ENCODE measurements at places on chromosomes 13 and 19.

GRCh38 chr13:21710163-21710562 is 39.3 kb downstream of the FGF9 start:
- no peak for DNase-seq

GRCh38 chr13:30502237-30502636 is 36.5 kb upstream of the HMGB1 start:
- no peak for DNase-seq

DNA sequence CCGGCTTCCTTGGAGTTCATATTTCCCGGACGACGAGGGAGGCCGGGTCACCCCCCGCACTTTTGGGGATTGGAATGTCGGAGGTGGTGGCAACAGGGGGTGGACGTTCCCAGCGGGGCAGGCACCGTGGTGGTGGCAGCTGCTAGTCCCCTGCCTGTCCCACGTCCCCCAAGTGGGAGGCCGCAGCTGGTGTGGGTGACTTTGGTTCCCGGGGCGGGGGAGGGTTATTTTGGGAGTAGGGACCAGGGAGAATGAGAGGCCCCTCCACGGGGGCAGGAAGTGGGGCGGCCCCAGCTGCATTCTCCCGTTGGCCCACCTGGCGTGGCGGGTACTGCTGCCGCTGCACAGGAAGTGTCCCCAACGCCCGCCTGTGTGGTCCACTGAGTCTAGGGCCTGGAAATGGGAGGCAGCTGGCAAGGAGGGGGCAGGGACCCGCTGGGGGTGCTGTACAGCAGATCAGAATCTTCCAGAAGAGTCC is 11.1 kb upstream of the PLIN3 start:
- no peak for DNase-seq

GRCh38 chr13:32669030-32669646 is 82.9 kb downstream of the PDS5B start:
- DNase-seq: no peak

DNA sequence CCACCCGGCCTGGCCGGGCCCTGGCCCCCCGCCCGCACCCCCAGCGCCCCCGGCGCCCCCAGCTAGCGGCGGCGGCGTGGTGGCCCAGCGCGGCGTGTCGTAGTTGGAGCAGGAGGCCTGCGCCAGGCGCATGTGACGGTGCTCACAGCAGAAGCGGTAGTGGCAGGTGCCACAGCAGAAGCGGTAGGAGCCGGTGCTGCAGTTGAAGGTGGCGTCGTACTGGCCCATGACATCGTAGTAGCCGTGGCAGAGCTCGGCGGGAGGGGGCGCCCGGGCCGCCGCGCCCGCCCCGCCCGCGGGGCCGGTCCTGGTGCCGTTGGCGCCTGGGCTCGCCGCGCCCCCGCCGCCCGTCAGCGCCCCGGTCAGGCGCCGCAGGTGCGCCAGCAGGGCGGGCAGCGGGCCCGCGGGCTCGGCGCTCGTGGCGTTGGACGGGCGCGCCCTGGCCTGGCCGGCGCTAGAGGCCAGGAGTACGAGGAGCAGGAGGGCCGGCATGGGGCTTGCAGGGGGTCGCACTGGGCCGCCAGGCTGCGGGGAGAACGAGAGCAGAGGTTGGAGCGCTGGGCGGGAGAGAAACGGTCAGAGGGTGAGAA is 633 bp downstream of the SHISA7 start:
- no peak for DNase-seq

DNA sequence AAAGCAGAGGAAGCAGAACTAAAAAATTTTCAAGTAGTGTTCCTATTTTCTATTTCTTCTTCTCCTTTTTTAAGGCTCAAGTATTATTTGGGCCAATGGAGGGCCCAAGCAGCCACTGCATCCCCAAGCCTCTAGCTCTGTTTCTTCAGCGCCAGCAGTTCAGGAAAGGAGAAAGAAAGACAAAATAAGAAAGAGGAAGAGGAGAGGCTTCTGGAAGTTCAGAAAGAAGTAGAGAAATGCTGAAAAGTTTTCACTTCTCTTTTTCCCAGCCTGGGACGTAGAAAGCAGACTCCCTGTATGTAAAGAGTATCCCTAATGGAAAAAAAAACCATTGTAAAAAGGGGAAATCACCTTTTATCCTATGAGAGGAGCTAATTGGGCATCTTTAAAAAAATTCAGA is 165.5 kb upstream of the KLF12 start:
- DNase-seq: no peak

DNA sequence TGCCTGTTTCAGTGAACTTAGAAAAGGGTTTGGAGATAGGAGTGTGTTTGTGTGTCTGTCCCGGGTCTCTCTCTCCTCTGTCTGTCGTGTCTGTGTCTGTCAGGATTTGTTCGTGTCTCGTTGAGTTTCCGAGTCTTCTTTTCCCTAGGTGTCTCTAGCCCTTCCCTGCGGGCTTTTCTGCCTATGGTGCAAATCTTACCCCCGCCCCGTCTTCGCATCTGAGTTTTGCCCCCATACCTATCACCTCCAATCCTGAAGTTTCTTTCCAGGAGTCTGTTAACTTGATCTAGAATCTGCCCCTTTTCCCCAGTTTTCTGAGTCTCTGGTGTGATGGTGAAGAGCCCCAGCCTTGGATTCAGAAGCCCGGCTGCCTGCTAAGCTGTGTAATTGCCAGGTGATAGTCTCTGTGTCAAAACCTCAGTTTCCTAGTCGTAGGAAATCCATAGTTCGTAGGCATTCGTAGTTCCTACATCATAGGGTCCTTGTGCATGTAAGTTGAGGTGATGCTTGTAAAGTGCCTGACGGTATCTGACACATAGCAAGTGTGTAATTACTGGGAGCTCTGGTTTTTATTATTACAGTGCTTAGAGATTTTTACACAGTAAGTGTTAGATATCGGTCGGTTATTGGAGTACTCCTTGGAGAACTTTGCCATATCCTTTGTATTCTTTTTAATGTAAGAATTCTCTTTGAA is 782 bp downstream of the EPN1 start:
- DNase-seq: no peak

DNA sequence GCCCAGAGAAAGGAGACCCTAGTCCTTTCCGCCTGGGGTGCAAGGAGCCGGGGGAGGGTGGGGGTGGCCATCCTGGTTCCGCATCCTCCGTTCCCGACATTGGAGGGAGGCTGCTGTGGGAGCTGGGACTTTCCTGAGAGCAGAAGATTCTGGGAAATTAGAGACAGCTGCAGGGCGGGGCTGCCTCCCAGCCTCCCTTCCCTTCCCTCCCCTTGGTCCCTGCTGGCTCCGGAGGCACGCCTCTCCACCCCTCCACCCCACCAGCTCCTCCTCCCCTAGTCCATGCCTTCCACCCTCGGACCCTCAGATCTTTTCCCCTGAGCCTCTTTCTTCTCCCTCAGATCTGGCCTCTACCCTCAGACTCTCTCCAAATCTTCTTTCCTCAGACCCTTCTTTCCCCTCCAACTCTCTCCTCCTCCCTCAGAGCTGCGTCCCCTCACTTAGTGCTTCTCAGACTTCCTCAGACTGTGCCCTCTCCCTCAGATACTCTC is 3.1 kb upstream of the BCL3 start:
- no peak for DNase-seq

GRCh38 chr19:39405958-39406655 is 540 bp upstream of the ZFP36 start:
- DNase-seq: no peak

- DNase-seq: no peak
Measured at GRCh38 chr19:50020481-50020880, 4.7 kb downstream of the VRK3 start.

DNA sequence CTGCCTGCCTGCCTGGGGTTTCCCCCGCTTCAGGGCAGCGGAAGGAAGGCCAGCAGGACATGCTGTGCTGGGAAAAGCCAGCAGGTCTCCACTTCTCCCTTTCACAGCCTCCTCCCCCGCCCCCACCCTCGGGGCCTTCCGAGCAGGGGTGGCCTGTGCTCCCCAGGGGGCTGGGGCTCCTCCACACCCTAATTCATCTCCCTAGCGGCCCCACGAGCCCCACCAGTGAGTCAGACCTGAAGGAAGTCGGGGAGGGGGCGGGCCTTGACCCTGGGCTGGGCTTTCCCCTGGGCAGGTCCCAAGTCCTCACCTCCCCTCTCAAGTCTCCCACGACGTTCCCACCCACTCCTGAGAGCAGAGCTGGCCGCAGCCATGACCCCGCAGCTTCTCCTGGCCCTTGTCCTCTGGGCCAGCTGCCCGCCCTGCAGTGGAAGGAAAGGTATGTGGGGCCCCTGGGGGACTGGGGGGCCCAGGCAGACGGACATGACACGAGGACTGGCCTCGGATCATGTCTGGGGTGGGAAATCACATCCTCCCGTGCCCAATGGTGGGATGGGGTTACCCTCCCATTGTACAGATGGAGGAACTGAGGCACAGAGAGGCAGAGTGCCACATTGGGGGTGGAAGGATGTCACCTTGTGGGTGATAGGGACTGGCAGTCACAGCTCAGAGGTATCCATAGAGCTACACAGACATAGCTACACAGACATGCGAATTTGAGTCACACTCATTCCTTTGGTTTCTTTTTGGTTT is at the start of gene EBI3:
Gene EBI3 (plus strand): TSS at position 345 of the 753 bp plus-strand sequence. CDS start 28 bp downstream, at position 373.
- DNase-seq: no peak

DNA sequence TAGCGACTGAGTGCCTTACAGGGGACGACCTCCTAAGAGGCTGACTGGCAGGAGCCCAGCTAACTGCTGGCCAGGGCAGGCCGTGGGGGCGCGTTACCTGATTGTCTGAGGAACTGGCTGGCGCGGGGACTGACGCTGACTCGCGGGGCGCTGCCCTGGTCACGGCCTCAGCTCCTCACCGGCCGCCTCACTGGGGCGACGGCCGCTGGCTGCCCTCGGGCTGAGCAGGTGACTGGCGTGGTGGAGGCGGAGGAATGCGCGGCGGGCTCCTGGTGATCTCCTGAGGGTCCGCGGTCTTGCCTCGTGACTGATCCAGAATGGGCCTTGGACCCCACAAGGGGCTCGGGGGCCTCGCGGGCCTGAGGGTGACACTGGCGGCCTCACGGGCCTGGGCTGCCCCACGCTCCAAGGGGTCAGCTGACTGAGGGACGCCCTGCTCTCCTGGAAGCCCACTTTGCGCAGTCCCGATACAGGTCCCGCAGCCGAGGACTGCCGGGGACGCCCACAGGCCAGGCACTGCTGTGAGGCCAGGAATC is 39.3 kb downstream of the SIGLEC7 start:
- DNase-seq: no peak

- no peak for DNase-seq
Measured at GRCh38 chr19:4922530-4923275, 13.4 kb downstream of the UHRF1 start.

Measured in type B pancreatic cell (in vitro differentiated cells).